Peyer's patch (tissue), 4 donors: ENCODE measurements at places on chromosomes 2 and 18. TPM values are rescaled to one million over a fixed set of nuclear protein-coding genes. Genes with fewer than 3 reads are reported as not detected.

The CNTNAP5 gene
- not detected for total RNA-seq

DNA sequence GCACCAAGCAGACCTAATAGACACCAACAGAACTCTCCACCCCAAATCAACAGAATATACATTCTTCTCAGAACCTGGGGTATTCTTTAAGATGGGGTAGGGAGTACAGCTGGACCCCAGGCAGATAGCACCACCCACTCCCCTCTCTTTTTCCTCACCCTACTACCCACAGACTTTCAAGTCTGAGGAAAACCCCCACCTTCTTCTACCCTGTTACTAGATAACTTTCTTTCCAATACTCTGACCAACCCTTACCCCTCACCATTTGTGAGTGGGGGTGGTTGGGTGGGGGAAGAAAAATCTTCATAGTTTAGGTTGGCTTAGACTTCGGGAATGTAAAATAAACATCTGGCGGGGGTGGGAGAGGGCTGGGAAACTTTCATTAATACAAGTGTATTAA, 20.3 kb upstream of the ZBTB14 start:
- DNase-seq = no peak
- H3K4me1 ChIP-seq = no peaks in the 10 kb centered on the region
- no peaks in the 10 kb centered on the region for H3K36me3 ChIP-seq
- no peak overlapping the region for H3K27ac ChIP-seq
- H3K4me3 ChIP-seq = no peak overlapping the region
- H3K27me3 ChIP-seq = no peaks in the 10 kb centered on the region

GRCh38 chr18:39184176-39184575, 1618.6 kb upstream of the CELF4 start:
- DNase-seq = no peak
- H3K27me3 ChIP-seq = no peaks in the 10 kb centered on the region
- H3K4me3 ChIP-seq = no peak overlapping the region
- H3K4me1 ChIP-seq = no peaks in the 10 kb centered on the region
- H3K36me3 ChIP-seq = no peaks in the 10 kb centered on the region

The KCTD1 gene
- 5.8 TPM for total RNA-seq

GRCh38 chr18:58860747-58861231, 3.9 kb upstream of the ZNF532 start:
- no peaks in the 10 kb centered on the region for H3K36me3 ChIP-seq
- no peak overlapping the region for H3K4me3 ChIP-seq
- no peaks in the 10 kb centered on the region for H3K27me3 ChIP-seq
- H3K4me1 ChIP-seq = no peaks in the 10 kb centered on the region
- no peak for DNase-seq
